ENCODE measurements at places on chromosomes 7 and 10.
A peak's percentile ranks its signal among the peaks of the same experiment; 100 is the strongest.

DNA sequence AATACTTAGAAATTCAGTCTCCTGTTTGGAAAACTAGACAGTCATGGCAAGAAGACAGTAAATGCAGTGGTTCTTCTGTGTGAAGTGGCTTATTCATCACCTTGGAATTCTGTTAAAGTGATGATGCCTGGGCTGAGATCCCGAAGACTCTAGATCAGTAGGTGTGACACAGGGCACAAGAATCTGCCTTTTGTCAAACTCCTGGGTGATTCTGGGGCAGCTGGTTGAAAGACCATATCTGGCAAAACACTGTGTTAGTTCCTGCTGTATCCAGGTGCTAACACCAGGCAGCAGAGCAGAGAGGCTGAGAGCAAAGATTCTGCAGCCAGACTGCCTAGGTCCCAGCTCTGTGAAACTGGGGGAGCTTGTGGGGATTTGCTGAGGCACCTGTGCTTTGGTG is 26.5 kb downstream of the MRC1 start:
- no peak for DNase-seq

GRCh38 chr10:96681524-96681923 is 38.8 kb downstream of the PIK3AP1 start:
- no peak for DNase-seq

GRCh38 chr10:50896721-50897120 is 11.3 kb upstream of the A1CF start:
- no peak for DNase-seq

DNA sequence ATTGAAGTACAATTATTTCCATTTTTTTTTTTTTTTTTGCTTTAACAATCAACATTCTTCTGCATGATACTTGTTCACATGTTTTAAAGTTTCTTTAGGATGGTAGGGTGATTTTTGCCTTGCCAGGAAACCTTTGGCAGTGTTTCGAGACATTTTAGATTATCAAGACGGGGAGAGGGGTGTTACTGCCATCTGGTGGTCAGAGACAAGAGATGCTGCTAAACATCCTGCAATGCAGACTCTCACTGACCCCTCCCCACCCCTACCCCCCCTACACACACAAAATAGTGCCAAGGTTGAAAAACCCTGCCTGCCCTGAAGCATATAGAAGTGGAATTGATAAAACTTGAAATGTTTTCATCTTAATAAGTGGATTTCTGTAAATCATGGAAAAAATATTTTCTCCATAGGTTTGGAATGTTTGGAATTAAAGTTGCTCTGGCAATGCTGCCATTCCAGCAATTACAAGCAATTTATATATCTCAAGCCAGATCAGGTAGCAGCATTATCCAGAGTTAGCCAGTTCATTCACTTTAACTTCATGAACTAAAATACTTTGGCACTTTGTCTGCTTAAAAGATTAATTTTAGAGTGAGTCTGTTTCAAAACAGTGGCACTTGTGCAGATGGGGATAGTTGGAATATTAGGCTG is 62.1 kb downstream of the SDHAF3 start:
- peak; percentile 60 for DNase-seq

DNA sequence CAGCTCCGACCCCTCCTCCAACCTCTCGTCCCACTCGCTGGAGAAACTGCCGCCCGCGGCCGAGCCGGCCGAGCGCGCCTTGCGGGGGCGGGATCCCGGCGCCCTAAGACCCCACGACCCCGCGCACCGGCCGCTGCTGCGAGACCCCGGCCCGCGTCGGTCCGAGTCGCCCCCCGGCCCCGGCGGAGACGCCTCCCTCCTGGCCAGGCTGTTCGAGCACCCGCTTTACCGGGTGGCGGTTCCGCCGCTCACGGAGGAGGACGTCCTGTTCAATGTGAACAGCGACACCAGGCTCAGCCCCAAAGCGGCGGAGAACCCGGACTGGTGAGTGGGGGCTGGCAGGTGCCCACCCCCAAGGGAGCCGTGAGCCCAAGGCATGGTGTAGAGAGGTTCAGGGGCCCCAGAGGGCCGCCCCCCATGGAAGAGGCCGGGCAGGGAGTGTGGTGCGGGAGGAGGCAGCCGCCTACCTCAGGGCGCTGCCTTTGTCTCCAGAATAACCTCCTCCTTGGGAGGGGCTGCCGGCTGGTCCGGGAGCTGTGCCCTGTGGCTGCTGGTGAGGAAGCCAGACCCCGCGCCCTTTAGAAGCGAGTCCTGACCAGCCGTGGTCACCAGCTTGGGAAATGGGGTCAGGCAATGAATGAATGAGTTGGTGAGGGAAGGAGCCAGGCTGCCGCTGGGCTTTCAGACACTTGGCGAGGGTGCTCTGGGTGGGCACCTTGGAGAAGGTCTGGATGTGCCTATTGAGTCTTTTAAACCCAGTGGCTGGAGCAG is 1.3 kb downstream of the FAM20C start:
- no peak for DNase-seq

GRCh38 chr7:3033136-3033535 is 10.5 kb downstream of the CARD11 start:
- DNase-seq: no peak

GRCh38 chr10:70510904-70511303 is 32.3 kb downstream of the PALD1 start:
- DNase-seq: no peak

- DNase-seq: no peak
Measured at GRCh38 chr7:5755704-5756504, 25.6 kb downstream of the RNF216 start.

- peak; percentile 34 for DNase-seq
Measured at GRCh38 chr7:149620961-149621360, 123.4 kb upstream of the ZNF746 start.

GRCh38 chr10:60142736-60143135 is 236.4 kb upstream of the CCDC6 start:
- no peak for DNase-seq

DNA sequence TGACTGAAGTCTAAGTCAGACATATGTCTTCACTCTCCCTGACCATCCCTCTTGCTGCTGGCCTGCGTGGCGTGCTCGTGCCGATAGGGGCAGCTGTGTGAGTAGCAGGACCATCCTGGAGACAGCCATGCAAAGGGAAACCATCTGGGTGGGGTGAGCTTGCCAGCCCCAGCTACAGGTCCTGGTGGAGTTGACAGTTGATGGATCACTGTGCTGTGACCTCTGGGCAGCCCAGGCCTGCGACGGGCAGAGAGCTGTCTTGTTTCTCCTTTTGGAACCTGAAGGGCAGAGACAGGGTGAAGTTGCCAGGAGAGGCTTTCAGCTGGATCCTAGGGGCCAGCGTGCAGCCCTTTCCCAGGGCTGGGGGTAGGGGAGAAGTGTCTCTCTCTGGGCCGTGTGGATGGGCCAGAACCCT is 44.7 kb downstream of the GRK5 start:
- DNase-seq: no peak

- no peak for DNase-seq
Measured at GRCh38 chr7:157543276-157543675, 206.5 kb downstream of the DNAJB6 start.

- DNase-seq: no peak
Measured at GRCh38 chr7:11155883-11156282, 182.2 kb downstream of the PHF14 start.

DNA sequence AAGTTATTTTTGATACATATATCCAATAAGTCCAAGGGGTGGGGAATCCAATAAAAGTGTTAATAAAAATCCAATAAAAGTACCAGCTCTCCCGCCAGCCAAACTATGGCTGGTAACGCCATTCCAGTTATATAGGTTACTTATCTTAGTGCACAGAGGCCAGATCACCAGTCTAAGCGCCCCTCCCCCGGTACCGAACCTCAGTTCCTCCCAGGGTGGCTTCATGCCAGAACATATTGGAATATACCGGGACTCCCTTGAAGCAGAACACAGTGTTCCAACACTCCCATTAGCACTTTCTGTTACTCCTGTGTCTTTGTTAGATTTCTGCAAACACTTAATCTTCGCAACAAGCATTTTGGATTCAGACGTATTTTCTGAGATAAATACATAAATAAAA is 7.5 kb downstream of the FBH1 start:
- no peak for DNase-seq

GRCh38 chr7:136130511-136131303 is 153.5 kb upstream of the MTPN start:
- DNase-seq: no peak

- no peak for DNase-seq
Measured at GRCh38 chr10:132149271-132149670, 37.5 kb upstream of the DPYSL4 start.

DNA sequence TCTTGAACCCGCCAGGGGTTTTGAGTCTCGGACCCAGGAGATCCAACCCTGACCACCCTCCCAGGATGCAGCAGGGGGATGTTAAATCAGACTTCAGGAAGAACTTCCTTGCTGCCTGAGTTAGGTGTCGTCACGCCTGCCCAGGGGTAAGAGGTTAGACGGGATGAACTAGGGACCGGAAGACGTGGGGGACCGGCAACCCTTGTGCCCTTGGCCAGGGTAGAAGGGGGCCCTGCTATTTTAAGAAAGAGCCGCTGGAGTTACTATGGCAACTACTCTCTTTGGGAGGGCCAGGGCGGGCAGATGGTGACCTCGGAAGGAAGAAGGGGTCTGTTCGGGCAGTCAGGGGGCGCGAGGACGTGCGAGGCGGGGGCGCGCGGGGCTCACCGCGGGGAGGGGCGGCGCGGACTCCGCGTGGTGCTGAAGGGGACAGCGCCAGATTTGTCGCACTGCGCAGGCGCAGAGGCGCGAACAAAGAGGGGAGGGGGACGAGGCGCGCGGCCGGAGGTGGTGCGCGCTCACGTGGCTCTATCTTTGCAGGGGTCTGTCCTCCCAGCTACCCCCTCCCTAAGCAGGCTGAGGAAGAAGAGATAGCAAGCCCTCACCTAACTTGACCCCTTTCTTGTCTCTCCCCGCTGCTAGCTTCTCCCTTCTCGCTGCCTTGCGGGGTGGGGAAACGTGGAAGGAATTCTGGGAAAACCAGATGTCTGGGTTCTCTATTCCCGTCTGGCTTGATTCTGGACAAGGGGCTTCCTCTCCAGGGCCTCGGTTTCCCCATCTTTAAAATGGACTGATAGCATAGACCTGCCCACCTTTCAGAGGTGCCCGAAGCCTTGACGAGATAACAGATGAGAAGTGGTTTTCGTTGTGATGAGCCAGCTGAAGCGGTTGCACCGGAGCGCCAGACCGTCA is 940 bp upstream of the PSD start:
- peak; percentile 77 for DNase-seq

GRCh38 chr7:114519240-114519639 is 104.6 kb downstream of the FOXP2 start:
- DNase-seq: no peak

DNA sequence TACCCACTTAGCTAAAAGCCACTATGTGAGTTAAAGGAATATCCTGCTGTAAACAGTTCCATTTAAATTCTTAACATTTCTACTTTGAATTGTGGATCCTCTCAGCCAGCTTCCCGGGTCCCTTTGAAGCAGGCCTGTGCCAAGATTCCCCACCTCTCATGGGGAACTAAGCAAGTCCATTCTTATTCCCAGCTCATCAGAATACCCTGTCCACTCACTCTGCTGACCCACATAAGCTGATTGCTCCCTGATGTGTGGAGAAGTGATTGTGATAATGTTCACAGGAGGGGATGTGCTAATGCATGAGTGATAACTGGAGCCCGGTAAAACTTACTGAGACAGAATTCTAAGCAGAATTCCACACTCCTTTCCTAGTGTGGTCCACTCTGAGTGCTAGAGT is 709.7 kb downstream of the CNTNAP2 start:
- DNase-seq: no peak

GRCh38 chr7:42461537-42461936 is 224.5 kb upstream of the GLI3 start:
- DNase-seq: no peak

DNA sequence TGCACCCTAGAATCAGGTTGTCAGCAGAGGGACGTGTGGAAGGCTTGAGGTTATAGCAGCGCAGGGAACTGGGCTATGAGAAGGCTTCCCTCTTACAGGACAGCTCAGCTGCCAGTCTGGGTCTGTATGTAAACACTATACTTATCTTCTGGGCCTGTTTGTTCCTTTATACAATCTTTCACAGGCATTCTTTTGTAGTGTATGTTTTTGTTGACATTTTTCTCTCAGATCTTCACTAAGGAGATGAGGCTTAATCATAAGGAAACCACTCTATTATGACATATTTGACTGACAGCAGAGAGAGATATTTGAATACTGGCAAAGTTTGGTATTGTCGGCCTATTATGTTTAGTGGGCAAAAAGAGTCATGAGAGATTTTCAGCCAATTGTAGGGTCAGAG is 929 bp downstream of the GBF1 start:
- no peak for DNase-seq

- no peak for DNase-seq
Measured at GRCh38 chr7:46428295-46428694, 507.2 kb upstream of the IGFBP3 start.

DNA sequence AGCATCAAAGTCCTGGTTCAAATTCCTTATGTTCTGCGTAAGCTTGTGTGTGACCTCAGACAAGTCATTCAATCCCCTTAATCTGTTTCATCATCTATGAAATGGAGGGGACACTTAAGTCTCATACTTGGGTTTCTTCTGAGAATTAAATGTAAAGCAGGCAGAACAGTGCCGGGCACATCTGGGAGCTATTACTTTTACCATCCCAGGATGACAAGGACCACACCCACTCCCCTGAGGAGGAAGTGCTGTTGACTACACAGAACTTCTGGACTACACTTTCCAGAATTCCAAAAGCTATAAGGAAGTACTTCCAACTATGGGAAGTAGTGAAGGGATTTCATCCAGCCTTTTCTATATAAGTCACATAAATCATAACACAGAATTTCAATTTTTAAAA is 294.9 kb downstream of the IPMK start:
- no peak for DNase-seq

GRCh38 chr10:87739703-87740102 is 78.3 kb downstream of the ATAD1 start:
- DNase-seq: no peak

DNA sequence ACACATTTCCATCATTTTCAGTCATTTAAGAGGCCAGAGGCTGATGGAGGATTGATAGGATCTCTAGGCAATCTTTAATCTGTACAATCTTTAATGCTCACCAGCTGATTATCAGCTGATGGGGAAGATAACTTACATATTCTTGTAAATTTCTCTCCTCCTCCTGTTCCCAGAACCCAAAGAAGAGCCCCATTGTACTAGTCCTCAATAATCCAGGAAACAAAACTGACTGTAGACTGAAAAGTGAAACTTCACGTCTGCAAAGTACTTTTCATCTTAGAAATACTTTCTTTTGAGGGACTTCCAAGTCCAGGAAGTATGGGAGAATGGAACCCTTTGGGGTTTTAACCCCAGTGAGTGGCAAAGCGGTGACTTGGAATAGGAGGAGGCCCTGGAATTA is 283.3 kb downstream of the FRMD4A start:
- DNase-seq: no peak

- DNase-seq: no peak
Measured at GRCh38 chr7:43492896-43493295, 90.0 kb upstream of the STK17A start.

DNA sequence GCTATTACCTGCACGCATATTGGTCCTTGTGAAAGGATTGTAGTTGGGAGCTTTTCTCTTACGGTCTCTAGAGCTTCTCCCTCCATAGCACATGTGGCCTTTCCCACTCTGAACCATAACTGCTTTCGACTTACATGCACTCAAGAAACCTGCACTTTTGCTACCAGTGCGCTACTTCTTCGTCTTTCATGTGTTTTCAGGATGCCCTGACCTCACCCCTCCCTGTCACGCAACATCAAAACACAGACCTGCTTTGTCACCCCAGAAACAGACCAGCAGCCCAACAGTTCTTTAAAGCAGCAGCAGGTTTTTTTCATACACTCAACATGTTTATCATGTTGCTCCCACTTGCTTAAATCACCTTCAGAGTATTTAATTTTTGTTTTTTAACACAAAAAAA is 243.5 kb upstream of the TCF7L2 start:
- DNase-seq: no peak
